ENCODE measurements at places on chromosomes 7 and 10.

- DNase-seq: no peak
These were observed 4.4 kb upstream of the GSTK1 start for GRCh38 chr7:143258831-143259230.

- DNase-seq: no peak
These were observed 213.0 kb upstream of the INHBA start for GRCh38 chr7:41915871-41916270.

GRCh38 chr7:149218469-149219420 is 20.7 kb upstream of the ZNF212 start:
- DNase-seq: no peak

GRCh38 chr7:15495170-15495569 is 66.6 kb downstream of the AGMO start:
- DNase-seq: no peak

DNA sequence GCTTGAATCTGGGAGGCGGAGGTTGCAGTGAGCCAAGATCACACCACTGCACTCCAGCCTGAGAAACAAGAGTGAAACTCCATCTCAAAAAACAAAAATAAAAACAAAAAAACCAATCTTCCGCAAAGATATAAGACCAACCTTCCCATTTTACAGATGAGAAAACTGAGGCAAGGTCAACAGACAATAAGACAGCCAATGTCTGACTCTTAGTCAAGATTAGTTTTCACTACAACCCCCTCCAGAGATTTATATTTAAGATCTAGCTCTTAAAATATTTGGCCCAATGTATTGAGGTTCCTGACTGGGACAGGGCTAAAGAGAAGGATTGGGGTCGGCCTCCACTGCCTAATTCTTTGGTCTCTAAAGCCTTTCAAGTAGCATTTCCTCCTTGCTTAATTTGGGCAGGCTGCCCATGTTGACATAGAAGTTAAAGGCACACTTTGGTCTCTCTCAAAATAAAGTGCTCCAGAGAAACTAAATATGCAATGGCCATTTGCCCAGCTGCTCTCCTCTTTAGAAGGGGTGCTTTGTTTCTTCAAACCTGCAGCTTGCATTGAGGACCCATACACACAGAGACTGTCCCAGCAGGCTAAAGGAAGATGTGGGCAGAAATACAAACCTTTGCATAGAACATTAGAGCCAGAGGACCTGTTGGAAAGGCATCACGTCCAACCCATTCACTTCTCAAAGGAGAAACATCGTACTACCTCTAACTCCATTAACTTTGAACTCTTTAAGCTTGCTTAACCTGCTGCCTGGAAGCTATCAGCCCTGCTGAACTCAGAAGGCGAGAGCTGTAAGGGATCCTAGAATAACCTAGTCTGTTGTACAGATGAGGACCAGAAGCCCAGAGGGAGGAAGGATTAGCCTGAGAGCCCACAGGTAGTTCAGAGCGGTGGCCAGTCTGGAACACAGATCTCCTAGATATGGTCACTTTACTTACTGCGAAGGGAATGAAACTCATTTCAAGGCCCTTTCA is 3.9 kb downstream of the TECTB start:
- no peak for DNase-seq

- DNase-seq: no peak
These were observed 123.2 kb downstream of the DNAJB6 start for GRCh38 chr7:157459966-157460365.

DNA sequence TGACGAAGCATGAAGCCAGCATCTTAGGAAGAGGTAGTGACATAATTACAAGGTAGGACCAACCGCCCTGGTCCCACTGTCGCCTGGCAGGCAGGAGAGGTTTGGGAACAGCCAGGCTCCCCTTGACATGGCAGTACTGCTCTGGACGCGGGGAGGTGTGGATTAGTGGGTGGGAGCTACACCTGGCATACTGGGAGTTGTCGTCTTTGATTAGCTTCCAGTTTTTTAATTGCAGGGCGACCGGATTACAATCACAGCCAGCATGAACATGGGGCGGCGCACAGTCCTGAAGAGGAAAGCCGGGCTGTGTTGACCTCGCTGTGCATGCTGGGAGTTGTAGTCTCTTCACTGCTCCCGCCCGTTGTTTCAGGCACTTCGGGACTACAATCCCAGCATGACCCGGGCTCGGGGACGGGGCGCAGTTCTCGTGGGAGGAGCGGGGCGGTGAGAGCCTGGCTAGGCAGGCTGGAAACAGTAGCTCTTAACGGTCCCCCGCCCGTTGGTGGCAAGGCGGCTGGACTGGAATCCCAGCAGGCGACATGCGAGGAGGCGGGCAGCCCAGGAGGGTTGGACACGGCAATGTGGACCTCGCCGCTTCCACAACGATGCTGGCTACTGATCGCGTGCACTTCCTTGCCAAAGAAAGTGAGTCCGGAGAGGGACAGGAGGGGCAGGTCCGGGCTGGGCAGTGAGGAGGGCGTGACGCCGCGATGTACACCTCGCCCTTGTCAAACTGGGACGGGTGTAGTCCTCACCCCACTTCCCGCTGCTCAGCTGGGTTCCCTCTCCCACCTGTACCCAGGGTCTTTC is 98.0 kb upstream of the ZNF722 start:
- DNase-seq: peak; percentile 81

DNA sequence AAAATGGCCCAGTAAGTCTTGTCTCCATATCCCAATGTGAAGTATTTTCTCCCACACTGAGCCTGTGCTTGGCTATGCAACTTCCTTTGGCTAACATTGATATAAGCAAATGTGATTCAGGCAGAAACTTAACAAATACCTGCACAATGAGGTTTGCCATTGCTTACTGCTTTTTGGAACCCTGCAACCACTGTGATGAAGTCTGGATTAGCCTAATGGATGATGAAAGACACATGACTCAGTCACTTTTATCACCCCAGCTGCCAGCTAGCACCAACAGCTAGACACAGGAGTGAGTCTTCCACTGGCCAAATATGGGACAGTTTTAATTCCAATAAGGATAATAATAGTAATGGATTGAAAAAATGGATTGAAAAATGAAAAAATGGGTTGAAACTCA is 854.5 kb downstream of the GRM8 start:
- DNase-seq: no peak

DNA sequence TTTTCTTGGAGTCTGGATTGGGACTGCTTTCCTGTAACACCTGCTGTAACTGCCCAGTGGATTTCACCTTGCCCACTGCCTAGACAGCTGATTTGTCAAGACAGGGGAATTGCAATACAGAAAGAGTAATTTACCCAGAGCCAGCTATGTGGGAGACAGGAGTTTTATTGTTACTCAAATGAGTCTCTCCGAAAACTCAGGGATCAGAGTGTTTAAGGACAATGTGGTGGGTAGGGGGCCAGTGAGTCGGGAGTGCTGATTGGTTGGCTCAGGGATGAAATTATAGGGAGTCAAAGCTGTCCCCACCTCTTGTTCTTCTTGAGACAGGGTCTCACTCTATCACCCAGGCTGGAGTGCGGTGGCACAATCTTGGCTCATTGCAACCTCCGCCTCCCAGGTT is 25.2 kb upstream of the BNIP3 start:
- no peak for DNase-seq

- DNase-seq: no peak
These were observed 13.0 kb upstream of the AP5Z1 start for GRCh38 chr7:4762121-4763055.

- no peak for DNase-seq
These were observed 40.7 kb downstream of the MRPL32 start for GRCh38 chr7:42972699-42973500.

- DNase-seq: no peak
These were observed 93.7 kb downstream of the EPC1 start for GRCh38 chr10:32253276-32253675.
